ENCODE measurements at places on chromosomes 11 and 22. TPM values are rescaled to one million over a fixed set of nuclear protein-coding genes. Genes with fewer than 3 reads are reported as not detected.

GRCh38 chr11:69588270-69588669 lies 52.7 kb upstream of the CCND1 start:
- DNase-seq: no peak

Gene SULT4A1
- not detected for total RNA-seq

- DNase-seq: no peak
Measured at GRCh38 chr11:111088847-111089355, 156.6 kb upstream of the POU2AF2 start.

Gene BIK
- 15.3 TPM for total RNA-seq

Gene CCDC188
- total RNA-seq: not detected

GRCh38 chr11:59900366-59901126 lies 22.0 kb downstream of the OOSP3 start:
- DNase-seq: no peak

GRCh38 chr11:103773537-103773936 lies 262.9 kb upstream of the DDI1 start:
- no peak for DNase-seq
